ENCODE measurements at places on chromosomes 6 and 20. TPM values are rescaled to one million over a fixed set of nuclear protein-coding genes. Genes with fewer than 3 reads are reported as not detected.

TBX18 gene
- 27.1 TPM for total RNA-seq

IP6K3 gene
- total RNA-seq, result not detected

C20orf96 gene
- total RNA-seq, result 0.98 TPM

IL20RA gene
- total RNA-seq, result 0.90 TPM

SYTL3 gene
- total RNA-seq, result 10.5 TPM

MAS1 gene
- under 0.01 TPM for total RNA-seq

FGD2 gene
- not detected for total RNA-seq

SLC44A4 gene
- 0.27 TPM for total RNA-seq

MAP7 gene
- 0.49 TPM for total RNA-seq

HLA-DMA gene
- total RNA-seq, result 1.6 TPM

DNA sequence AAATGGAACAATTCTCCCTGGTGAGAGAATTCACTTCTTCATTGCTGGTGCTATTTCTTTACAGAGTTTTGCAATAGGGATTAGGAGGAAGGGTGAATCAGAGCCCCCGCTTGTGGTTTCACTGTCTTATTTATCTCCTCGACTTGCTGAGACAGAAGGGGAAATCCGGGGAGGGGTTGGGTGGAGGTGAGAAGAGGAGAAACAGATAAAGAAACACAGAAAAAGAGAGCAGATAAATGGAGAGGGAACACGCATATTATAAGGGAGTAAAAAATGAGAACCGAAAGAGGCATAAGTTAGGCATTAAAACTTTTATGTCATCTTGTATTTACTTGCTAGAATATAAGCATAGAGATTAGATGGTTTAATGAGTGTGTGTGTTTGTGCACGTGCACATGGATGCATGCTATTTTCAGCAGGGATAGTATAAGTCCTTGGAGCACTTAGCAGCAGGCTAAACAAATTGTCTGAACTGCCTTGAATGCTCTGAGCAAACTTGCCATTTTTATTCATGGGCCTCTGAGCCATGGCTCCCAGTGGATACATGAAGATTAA, 105.0 kb downstream of the OLIG3 start:
- no peak for DNase-seq

- no peak for DNase-seq
Measured at GRCh38 chr6:157606516-157606915, 216.5 kb upstream of the SNX9 start.

DNA sequence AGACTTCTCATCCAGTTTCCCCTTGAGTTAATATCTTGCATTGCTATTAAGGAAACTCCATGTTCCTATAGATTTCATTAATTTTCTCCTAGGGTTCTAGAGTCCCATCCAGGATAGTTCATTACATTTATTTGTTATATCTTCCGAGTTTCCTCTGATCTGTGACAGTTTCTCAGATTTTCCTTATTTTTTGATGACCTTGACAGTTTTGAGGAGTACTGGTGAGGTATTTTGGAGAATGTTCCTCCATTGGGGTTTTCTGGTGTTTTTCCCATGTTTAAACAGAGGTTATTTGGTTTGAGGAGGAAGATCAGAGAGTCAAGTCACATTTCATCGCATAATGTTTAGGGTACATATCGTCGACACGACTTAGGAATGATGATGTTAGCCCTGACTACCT, 67.7 kb downstream of the LAMP5 start:
- DNase-seq, result no peak

DNA sequence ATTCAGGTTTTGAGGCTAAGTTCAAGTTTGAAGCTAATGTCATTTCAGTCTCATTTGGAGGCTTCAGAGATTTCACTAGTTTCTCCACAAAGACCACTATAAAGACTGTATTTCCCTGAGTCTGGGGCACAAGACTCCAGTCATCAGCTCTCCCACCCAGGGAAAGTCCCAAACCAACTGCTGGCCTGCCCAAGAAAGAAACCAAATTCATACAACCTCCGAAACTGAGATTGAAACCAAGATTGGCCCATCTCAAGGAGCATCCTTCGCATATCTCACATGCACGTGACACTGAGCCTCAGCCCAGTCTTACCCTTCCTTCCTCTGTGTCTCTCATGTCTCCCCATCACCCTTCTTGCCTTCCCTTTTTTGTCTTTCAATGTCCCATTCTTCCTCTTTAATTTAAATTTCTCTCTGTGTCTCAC, 3.5 kb upstream of the LTA start:
- no peak for DNase-seq

DNA sequence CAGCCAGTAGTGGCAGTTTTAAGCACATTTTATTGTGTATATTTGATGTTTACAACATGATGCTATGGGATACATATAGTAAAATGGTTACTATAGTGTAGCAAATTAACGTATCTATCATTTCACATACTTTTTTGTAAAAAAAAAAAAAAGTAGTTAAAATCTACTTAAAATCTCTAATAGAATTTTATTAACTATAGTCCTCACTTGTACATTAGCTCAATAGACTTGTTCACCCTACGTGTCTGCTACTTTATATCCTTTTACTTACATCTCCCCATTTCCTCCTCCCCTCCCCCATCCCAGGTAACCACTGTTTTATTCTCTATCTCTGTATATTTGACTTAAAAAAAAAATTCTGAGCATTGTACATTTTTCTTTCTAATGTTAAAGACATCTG, 23.0 kb downstream of the GTPBP2 start:
- no peak for DNase-seq

GRCh38 chr20:14759979-14760378, 422.6 kb upstream of the FLRT3 start:
- no peak for DNase-seq

DNA sequence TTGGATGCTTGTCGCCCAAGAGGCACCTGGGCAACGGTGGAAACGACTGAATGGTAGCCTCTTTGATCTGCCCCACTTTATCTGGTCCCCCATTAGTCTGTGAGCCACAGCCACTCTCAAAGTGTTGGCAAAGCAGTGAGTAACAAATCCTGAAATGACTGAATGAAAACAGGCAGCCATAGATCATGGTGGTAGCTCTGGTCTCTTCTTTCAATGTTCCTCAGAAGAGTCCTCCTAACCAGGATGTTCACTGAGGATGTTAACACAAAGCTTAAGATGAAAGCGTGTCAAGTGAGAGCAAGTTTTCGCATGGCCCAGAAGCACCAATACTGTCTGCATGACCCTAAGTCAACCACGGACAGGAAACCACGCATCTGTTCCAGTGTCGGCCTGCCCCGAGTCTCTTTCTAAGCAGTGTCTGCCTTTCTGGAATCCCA, 107.3 kb downstream of the IRF4 start:
- DNase-seq, result no peak

DNA sequence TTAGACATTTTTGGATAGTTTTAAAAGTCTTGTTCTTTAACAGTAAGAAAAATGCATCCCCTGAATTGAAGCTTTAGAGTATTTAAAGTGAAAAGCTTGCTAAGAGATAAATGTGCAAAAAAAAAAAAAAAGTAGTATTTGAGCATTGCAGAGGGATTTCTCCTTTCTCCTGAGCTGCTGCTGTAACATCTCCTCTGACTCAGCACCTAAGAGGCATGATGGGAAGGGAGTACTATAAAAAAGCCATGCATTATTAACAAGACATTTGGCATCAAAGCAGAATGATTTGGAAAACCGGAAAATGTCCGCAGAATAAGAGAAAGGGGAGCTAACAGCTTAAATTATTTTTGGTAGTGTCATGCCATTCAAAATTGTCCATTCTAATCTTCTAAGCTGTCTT, 27.9 kb downstream of the B4GALT5 start:
- DNase-seq, result peak; percentile 84

DNA sequence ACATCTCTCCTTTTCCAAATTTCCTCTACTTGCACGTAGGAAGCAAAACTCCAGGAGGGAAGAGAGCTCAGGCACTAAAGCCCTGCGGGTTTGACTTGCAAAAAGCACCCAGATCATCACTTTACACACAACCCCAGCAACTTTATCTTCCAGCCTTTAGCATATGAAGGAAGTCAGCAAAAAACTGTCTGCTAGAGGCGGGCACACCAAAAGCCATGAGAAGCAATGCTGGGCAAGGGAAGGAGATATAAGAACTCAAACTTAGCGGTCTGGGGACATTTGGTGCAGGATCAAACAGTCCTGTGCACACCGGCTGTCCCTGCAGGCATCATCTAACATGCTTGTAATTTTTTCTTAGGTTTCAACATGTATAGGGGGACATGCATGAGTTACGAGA, 113.3 kb downstream of the JPH2 start:
- no peak for DNase-seq

DNA sequence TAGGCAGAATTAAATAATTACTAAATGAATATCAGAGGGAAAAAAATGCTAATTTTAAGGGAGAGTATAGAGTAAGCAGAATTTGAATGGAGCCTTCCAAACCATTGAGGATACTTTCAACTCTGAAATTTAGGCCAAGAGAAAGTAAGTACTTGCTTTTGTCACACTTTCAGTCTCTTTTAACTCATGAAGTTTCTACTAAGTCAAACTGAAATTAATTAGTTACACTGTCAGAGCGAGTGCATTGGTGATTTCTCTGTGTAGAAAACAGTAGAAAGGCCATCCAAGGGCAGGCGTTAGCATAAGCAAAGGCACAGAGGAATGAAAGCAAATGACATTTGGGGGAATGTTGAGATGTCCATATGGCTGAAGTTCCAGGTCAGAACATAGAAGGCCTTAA, 92.9 kb downstream of the PLEKHG1 start:
- DNase-seq, result no peak

DNA sequence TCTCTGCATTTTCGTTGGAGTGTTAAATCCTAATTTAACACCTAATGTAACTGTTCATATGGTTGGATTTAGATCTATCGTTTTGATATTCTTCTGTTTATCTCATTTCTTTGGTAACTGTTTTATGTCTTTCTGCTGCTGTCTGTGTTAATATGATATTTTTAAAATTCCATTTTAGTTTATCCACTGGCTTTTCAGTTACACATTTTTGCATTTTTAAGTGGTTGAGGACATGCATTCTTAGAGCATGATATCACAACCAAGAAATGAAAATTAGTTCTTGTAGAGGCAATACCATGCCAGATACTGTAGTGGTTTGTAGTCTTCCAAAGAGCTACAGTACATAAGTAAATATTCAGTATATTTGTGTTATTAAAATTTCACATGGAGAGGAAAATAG, 58.6 kb downstream of the LIN28B start:
- peak; percentile 58 for DNase-seq

- peak; percentile 71 for DNase-seq
Measured at GRCh38 chr6:35663447-35664235, 25.1 kb downstream of the FKBP5 start.

- no peak for DNase-seq
Measured at GRCh38 chr6:106770663-106771062, 141.3 kb downstream of the QRSL1 start.

DNA sequence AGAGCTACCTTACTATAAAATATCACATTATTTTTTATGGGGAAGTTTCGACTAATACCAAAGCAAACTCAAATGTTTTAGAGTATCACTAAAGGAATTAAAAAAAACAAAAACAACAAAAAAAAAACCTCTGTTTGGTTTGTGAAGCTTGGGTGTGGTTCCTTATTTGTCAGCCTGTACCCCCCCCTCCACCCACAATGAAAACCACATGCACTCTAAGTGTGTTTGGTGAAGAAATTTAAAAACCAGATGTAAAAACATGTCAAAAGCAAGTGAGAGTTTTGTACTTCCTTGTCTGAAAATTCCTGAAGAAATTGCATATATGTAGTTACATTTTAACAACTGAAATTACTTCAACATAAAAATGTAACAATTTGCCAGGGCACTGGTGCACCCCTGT, 3.1 kb downstream of the STK38 start:
- DNase-seq, result peak; percentile 68

- DNase-seq, result no peak
Measured at GRCh38 chr6:153989989-153990388, 49.1 kb upstream of the OPRM1 start.

DNA sequence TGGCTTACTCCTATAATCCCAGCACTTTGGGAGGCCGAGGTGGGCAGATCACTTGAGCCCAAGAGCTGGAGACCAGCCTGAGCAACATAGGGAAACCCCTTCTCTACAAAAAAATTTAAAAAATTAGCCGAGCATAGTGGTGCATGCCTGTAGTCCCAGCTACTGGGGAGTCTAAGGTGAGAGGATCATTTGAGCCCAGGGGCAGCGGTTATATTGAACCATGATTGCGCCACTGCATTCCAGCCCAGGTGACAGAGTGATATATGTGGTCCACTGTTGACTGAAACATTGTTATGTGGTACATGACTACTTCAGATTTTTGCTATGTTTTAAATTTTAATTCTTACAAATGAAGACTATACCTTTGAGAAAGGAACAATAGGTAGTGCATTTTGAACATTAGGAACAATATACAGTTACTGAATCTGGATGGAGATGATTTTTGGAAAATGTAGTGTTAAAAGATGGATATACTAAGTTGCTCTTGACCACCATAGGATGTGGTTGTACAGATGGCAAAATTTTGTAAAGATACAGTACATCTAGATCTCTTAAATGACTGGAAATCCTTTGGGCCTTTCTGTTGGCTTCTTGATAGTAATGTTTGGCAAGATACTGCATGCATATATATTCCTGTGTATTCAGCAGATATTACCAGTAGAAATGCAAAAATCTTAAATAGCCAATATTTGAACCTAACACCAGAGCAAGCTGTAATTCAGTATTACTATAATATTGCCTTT, 35.9 kb downstream of the MAPK14 start:
- DNase-seq, result no peak

DNA sequence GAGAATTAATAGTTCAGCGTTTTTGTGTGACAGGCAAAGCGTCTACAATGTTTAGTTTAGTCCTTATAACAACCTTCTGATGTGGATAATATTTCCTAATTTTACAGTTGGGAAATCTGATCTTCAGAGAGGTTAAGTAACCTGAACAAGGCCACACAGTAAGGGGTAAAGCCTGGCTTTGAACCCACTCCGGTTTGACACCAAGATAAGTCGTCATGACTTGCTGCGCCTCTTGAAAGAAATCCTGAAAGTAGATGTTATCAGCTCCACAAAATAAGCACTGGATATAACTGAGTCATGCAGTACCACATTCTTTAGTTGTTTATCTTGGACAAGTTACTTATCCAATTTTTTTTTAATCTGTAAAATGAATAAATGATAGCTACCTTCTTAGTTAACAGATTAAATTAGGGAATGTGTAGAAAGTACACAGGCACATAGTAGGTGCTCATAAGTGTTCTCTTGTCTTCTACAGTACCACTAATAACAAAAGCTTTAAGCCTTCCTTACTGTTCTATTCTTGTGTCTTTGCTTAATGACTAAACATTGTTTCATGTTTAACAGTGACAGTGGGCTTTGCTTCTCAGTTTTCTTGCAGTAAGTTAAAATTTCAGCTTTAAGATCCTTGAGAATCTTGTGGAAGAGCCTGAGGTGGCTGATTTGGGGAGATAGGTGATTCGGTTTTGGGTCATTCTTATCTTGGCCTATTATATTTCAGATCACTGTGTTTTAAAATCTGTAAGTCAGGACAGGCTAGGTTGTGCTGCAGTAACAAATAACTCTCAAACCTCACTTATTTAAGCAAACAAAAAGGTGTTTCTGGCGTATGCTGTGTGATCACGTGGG, 2.1 kb downstream of the HIVEP1 start:
- peak; percentile 83 for DNase-seq

GRCh38 chr6:12345694-12346058, 55.5 kb downstream of the EDN1 start:
- peak; percentile 81 for DNase-seq
